ENCODE measurements at places on chromosomes 2 and 18. TPM values are rescaled to one million over a fixed set of nuclear protein-coding genes. Genes with fewer than 3 reads are reported as not detected.
A peak's percentile ranks its signal among the peaks of the same experiment; 100 is the strongest.

DNA sequence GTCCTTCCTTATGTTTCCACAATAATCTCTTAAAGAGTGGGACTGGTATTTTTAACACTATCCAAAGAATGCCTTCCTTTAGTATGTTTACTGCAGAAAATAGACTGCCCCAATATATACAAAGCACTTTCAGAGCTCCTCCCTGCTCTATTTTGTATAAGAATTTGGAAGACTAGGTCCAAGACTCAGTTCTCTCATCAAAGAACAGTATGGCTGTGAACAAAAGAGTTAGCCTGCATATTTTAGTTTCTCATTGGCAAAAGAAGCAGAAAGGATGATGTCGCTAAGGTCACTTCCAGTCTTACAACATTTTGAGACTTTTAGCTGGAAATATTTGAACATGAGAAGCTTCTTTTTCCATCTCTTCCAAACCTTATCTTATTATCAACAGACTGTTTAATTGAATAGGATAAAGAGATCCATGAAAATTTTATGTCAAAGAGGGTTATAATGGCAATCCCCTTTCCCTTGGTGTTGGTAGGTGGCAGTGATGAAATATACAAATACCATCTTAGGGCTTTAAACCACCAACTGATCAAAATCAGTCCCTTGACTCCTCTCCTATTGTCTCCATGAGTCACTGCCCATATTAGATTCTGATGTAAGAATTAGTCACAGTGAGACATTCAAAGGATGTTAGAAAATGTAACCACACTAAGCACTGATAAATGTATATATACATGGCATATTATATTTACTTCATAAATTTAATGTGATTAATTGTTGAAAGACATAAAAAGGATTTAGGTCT, 266.9 kb upstream of the DSEL start:
- no peak for DNase-seq

GRCh38 chr18:77114415-77115191, 18.0 kb downstream of the MBP start:
- peak; percentile 91 for DNase-seq

GRCh38 chr2:239148495-239149200, 252.2 kb downstream of the HDAC4 start:
- peak; percentile 51 for DNase-seq

DNA sequence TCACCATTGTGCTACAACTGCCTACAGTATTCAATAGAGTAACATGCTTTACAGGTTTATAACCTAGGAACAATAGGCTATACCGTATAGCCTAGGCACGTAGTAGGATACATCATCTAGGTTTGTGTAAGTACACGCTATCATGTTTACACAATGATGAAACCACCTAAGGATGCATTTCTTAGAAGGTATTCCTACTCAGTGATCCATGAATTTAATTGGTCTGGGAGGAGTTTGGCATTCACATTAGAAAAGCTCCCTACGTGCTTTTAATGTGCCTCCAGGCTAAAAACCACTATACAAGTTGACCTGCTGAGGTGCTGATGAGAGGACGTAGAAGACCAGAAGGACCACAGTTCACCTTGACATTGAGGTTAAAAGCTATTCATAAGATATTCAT, 154.5 kb upstream of the LRRTM1 start:
- no peak for DNase-seq

DNA sequence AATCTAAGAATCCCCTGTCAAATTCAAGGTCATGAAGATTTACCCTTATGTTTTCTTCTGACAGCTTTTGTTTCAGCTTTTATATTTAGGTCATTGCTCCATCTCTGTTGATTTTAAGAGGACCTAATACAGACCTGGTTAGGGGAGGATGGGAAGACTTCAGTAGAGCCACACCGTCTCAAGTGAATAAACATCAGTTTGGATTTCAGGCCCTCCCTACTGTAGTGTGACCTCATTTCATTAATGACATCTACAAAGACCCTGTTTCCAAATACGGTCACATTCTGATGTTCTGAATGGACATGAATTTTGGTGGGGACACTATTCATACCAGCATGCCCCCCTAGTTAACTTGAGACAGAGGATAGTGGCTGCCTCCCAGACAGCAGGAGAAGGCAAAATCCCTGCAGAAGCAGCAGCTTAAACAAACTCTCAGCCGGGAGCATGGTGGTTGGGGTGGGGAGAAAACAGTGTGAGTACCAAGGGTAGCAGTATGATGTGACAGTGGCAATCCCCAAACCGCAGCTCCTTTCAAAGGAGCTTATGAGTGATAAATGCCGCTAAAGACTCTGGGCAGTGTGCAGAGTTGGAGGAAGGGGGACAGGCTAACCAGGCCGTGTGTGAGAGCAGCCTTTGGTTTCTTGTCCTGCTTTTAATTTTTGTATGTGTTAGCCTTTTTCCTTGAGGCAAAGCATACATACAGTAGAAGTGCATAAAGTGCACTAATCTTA, 65.9 kb upstream of the TNP1 start:
- no peak for DNase-seq

- no peak for DNase-seq
These were observed 125.5 kb downstream of the MC4R start for GRCh38 chr18:60247103-60247502.

GRCh38 chr2:140667203-140667602, 1463.6 kb downstream of the LRP1B start:
- DNase-seq = no peak

DNA sequence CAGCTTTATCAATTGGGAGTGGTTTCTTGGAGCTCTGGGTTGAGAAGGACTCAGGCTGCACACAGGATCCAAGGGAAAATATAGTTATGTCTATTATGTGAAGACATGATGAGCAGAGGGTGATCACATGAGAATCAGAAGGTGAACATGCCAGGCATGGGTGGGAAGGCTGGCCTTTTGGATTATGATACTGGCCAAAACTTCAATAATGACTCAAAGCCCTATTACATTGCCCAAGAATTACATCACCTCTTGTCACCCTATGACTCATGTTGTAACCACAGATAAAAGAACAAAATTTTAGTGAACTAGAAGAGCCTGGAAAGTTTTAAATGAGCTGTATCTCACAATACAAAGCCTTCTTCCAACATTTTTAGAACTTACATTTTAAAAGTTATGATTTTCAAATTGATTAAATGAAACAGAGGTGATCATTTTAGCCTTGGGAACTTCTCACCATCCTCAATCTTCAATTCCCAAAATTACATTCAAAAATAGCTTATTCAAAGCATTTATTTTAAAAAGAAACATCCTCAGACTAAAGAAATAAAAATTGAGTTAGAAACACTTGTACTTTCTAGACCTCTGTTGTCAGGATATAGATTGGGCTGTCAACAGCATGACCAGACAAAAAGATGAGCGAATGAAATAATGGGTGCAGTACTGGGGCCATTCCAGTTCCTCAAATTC, 428.3 kb downstream of the MBD2 start:
- DNase-seq = no peak

DNA sequence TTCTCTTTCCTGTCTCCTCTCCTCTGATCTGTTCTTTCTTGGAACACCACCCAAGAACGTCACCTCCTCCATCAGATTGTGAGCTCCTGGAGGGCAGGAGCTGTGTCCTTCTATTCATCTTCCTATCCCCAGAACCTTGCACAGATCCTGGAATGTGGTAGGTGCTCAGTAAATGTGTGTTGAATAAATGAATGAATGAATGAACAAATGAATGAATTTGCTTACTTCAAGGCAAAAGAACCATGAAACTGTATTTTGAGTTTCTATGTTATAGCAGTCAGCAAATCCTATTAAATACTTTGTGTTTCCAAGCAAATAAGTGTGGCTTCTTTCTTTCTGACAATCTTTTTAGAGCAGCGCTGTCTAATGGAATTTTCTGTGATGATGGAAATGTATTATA, 14.8 kb downstream of the FABP1 start:
- no peak for DNase-seq

GRCh38 chr2:235419996-235420395, 73.8 kb upstream of the AGAP1 start:
- DNase-seq = no peak

DNA sequence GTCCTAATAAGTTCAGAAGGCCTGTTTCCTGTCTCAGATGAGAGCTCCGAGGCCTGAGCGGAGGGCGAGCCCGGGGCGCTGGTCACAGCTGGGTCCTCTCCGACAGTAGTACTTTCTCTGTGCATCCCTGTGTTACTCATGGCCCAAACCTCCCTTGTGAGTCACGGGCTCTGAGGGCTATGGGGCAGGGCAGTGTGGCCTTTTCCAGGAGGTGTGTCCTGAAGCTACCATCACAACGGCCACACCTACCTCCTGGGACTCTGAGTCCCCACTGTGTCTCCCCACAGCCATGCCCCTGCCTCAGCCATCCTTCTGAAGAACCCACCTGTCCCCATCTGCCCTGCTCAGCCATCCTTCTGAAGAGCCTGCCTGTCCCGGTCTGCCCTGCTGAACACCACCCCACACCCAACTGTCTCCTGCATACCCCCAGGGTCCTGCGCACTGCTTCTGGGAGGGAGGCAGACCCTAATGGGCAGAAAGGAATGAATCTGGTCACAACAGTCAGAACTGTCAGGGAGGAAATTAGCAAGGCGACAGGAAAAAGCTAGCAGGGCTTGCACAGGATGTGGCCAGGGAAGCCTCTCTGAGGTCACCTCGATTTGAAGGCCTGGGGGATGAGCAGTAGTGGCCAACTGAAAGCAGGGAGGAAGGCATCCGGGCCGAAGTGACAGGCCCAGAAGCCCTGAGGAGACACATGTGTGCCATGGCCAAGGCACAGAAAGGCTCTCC, 145.4 kb upstream of the RIOK3 start:
- DNase-seq = no peak

DNA sequence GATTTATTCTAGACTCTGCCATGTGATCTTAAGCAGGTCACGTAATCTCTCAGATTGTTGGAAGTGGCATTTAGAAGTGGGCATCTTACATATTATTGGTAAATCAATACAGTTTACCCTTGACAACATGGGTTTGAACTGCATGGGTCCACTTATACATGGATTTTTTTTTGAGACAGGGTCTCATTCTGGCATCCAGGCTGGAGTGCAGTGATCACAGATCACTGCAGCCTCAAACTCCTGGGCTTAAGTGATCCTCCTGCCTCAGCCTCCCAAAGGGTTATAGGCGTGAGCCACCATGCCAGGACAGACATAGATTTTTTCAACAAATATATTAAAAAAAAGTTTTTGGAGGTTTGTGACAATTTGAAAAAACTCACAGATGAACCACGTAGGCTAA, 144.7 kb downstream of the OTX1 start:
- no peak for DNase-seq

The DTNA gene
- 5.4 TPM for polyA plus RNA-seq

The CXXC1 gene
- polyA plus RNA-seq = 43.2 TPM

Measured in sigmoid colon (tissue), 7 donors.